ENCODE measurements at places on chromosomes 7 and 10.

- DNase-seq: no peak
Measured at GRCh38 chr7:25303281-25304181, 75.2 kb upstream of the NPVF start.

GRCh38 chr7:106243893-106244292, 40.9 kb downstream of the NAMPT start:
- no peak for DNase-seq

GRCh38 chr10:23051278-23051677, 44.1 kb upstream of the MSRB2 start:
- DNase-seq: no peak

DNA sequence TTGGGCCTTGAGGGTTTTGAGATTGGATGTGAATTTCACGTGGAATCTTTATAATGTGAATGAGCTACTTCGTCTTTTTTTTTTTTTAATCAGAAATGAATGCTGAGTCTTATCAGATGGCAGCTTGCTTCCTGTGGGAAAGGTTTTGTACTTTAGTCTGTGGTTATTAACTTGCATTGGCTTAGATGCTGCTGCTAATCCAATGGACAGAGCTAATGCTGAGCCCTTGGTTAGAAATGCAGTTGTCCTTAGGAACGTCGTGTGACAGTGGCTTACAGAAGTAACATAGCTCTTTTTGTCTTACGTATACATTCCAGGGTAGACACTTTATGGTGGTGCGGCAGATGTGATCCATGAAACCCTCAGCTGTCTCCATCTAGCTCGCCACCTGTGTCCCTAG, 32.8 kb downstream of the ADCY1 start:
- DNase-seq: no peak

GRCh38 chr10:47033541-47034270, 122.5 kb downstream of the PTPN20 start:
- DNase-seq: no peak

DNA sequence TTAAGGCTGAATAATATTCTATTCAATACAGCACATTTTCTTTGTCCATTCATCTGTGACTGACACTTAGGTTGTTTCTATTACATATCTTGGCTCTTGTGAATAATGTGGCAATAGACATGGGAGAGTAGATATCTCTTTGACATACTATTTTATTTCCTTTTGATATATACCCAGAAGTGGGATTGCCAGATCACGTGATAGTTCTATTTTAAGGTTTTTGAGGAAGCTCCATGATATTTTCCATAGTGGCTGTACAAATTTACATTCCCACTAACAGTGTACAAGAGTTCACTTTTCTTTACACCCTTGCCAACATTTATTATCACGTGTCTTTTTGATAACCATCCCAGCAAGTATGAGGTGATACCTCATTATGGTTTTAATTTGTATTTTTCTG, 1114.7 kb downstream of the CNTNAP2 start:
- DNase-seq: no peak

GRCh38 chr10:36488579-36488978, 636.8 kb upstream of the ANKRD30A start:
- DNase-seq: no peak
